Osteoblast (primary cell): ENCODE measurements at places on chromosomes 3 and 15. TPM values are rescaled to one million over a fixed set of nuclear protein-coding genes. Genes with fewer than 3 reads are reported as not detected.
A peak's percentile ranks its signal among the peaks of the same experiment; 100 is the strongest.

- DNase-seq, result no peak
Observed at GRCh38 chr15:85563731-85564130, 183.3 kb downstream of the AKAP13 start.

GRCh38 chr3:137335478-137335877 lies 377.7 kb downstream of the IL20RB start:
- DNase-seq, result no peak

GRCh38 chr3:184008161-184008560 lies 9.5 kb downstream of the ABCC5 start:
- DNase-seq, result no peak

- DNase-seq, result peak; percentile 48
Observed at GRCh38 chr15:89954541-89954940, 41.8 kb upstream of the ARPIN start.

GRCh38 chr15:85503151-85503799 lies 122.9 kb downstream of the AKAP13 start:
- no peak for DNase-seq

GRCh38 chr3:127365163-127365798 lies 77.4 kb upstream of the PRR20G start:
- DNase-seq, result no peak

- DNase-seq, result no peak
Observed at GRCh38 chr15:33844597-33844996, 123.7 kb upstream of the CHRM5 start.

DNA sequence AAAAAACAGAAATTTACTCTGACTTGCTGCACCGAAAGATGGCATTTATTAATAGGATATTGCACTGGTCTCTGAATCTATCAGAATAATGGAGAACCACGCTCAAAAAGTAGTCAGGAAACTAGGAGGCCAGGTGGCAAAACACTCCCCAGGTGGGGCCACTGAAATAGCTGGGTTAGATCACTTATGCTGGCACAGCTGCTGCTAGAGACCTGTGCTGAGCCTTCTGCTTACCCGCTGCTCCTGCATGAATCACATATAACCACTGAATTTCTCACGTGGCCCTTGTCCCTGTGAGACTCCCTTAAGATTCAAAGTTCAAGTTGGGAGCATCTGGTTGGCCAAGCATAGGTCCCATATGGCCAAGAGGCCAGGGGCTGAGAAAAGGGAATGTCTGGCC lies 66.0 kb upstream of the OXTR start:
- no peak for DNase-seq

Gene ERC2
- total RNA-seq, result 0.36 TPM in 1 of 2 replicates, not detected in the other

Gene MAP3K13
- 16.3 and 20.9 TPM in 2 replicates for total RNA-seq
